A172 (cell line): ENCODE measurements at places on chromosomes 5 and 9.

DNA sequence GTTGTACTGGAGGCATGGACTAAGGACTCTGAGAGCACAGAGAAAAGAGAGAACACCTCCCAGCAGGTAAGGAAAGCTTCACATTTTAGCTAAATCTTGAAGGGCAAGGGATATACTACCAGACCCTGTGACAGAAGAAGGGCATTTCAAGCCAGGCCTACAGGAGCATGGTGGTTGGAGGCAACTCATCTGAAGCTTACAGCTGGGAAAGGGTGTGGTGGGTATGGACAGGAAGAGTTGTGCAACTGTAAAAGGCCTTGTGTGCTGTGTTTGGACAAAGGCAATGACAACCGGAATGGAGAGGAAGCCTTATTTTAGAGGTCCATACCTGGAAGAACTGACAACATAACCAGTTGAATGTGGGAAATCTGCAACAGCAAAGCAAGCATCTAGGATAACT lies 31.2 kb downstream of the NIPSNAP3B start:
- DNase-seq = no peak

DNA sequence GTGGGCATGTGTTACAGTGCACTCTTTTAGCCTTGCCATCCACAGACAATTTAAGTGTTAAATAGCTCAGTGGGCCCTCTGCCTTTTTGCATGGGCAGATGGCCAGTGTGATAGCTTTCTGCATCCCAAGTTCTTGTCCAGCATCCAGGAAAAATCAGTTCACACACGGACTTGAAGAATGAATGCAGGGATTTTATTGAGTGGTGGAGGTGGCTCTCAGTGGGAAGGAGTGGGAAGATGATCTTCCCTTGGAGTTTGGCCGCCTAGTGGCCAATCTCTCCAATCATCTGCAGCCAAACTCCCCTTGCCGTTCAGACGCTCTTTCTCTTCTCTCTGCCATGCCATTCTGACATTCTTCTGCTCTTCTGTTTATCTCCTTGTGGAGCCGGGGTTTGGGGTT lies 322.4 kb upstream of the GRAMD2B start:
- no peak for DNase-seq

GRCh38 chr5:74122175-74122574 lies 496.2 kb downstream of the ARHGEF28 start:
- no peak for DNase-seq

DNA sequence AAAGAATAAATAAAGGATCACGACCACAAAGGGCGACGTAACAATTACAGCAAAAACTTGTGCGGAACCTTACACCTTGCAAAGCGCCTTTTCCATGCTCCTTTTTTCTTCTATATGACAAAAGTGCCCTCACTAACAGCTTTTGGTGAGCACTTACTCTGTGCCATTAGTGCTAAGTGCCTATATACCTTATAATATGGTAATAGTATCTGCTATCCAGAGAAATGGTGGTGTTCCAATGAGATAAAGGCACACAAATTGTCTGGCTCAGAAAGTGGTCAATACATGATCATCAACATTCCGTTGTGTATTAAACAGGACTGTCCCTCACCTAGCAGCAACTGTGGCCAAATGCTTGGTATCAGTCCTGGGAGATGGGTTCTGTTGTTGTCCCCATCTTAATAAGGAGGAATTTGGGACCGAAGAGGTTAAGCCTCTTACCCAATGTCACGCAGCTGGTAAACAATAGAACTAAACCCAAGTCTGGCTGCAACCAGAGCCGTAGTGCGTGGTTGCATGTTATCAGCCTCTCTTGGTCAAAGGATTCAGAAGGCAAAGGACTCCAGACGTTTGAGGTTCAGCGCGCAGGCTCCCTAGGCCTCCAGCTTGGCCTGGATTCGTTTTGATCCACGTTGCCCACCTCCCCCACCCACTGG lies 564 bp upstream of the TOR2A start:
- no peak for DNase-seq

- DNase-seq = no peak
Observed at GRCh38 chr9:97726716-97727115, 29.6 kb upstream of the XPA start.

- DNase-seq = no peak
Observed at GRCh38 chr9:113461285-113461684, 2.2 kb upstream of the RGS3 start.

DNA sequence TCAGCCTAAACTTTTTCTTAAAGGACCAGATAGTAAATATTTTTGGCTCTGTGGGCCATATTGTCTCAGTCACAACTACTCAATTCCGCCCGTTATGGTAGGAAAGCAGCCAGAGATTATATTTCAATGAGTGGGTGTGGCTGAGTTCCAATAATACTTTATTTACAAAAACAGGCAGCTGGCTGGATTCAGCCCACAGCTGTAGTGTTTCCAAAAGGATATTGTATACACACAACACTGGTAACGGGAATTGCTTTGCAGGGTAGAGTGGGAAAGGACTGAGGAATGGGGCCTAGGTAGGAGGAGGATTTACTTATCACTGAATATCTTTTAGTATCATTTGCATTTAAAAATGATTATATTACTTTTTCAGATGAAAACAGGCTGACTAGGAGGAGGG lies 21.0 kb downstream of the GCNT4 start:
- DNase-seq = no peak

- no peak for DNase-seq
Observed at GRCh38 chr5:43592363-43592762, 10.6 kb upstream of the NNT start.

DNA sequence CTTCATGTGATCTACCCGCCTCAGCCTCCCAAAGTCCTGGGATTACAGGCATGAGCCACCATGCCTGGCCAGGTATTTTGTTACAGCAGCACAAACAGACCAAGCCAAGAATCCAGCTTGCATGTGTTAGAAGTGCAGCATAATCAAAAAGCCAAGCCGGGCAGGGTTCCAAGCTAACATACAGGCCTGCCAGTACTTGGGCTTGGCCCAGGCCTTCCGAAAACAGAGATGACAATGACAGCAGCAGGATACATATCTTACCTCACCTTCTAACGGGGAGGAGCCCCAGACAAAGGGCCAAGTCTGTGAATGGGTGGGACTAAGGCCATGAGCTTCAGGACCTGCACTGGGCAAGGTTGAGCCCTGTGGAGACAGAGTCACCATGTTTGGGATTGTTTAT lies 91.4 kb upstream of the ZNF462 start:
- no peak for DNase-seq

DNA sequence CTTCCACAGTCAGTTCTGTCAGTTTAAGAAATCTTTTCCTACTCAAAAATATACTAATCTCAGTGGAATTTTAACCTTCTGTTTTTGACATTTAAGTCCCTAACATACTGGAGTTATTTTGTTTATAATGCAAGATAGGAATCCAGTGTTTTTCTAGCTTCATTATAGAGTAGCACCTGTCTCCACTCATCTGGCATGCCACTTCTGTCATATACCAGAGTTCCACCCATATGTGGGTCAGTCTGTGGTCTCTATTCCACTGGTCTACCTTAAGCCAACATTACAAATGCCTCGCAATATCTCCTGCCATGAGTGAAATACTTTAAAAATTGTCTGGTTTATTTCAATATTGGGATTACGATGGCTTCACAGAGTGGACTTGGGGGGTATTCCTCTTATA lies 42.9 kb downstream of the RNF145 start:
- no peak for DNase-seq

DNA sequence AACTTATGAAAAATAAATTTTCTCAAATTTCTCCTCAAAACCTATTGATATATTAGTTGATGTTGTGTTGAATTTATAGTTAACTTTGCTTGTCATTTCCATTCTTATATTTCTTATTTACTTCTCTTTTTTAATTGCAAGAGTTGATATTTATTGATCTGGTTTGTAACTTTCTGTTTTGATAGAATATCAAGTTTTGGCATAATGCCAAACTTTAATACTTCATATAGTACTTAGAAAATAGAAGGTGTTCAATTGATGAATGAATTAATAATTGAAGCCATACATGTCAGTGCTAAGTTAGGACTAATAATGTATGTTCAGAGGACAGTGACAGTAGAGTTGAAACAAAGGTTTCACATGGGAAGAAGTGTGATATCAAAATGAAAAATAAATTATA lies 27.9 kb downstream of the ERCC6L2 start:
- DNase-seq = no peak
